Activated T-helper 9 cell treated with anti-CD3 and anti-CD28 coated beads, Interleukin-2, amount 50 U/mL, for 16 hours (primary cell): ENCODE measurements at places on chromosomes 13 and 19.

DNA sequence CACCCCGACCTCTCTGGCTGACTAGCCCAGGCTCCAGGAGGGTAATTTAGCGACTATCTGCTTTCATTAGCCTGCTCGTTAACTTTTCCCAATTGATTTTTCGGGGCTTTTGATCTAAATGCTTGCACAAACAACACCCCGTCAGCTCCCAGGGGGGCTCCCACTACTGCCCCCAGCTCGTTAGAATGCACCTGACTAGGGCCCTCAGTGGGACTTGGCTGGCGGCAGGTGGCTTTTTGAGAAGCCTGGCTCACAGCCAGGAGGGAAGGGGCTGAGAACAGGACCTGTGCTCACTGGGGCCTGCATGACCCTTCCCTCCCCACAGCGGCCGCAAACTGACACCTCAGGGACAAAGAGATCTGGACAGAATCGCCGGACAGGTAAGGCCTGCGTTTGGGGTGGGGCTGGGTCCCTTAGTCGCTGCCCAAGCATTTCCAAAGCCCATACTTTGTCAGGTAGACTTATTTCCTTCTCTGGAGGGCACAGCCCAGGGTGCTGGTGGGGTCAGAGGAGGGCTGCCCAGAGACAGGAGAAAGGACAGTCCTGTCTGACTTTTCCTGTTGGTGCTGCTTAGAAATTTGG, 7.6 kb upstream of the CD79A start:
- DNase-seq: no peak

DNA sequence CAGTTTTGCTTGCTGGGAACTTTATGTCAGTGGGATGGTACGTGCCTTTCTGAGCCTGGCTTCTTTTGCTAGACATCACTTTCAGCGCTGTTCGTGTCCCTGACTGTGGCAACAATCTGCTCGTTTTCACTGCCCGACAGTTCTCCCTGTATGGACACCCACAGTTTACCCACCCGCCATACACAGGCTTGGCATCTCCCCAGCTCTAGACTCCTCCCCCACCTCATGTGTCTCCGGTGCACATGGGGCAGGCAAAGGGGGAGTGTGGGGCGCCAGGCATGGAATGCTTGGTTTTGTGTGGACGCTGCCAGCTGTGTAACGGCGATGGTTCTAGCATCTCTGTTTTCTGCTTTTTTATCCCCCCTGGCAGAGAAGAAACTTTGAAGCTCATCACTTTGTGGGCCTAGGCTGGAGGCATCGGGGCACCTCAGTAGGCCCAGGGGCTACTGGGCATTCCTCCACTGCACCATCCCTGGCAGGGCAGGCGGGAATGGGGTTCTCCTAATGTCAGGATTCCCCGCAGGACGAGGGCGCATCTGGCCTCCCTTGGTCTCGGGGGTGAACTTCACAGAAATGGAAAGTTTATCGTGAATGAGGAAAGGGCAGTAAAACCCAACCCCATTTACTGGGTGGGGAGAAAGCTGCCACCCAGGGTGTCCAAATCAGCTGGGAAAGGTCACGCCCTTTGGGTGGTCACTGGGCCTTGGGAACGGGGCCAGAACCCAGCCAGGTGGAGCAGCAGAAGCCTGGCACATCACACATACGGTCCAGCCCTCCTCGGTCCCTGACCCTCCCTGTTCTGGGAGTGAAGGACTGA, 60.8 kb downstream of the CEBPG start:
- no peak for DNase-seq

DNA sequence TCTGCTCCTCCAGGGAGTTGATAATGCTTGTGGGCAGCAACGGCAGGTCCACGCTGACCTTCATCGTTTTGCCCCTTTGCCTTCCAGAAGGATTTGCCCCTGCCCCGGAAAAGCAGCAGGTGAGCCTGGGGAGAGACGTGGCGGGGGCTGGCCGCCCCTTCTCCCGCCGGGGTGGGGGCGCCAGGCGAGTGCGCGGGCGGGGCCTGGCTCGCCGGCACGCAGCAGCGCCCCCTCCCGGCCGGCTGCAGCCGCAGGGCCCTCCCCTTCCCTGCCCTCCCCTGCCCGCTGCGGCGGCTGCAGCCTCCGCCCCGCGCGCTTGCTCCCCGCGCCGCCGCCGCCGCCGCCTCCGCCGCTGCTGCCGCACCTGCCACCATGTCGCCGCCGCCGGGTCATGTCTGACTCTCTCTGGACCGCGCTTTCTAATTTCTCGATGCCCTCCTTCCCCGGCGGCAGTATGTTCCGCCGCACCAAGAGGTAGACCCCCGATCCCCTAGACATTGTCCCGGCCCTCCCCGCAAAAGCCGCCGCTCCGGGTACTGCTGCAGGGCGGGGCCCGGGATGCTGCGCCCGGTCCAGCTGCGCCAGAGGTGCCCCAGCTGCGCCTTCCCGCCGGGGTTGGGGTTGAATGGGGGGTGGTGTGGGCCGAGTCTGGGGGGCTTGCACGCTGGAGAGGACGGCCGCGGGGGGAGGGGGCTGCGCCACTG, at the start of gene MAST1:
TSS of gene MAST1 (plus strand) at position 334 of the 704 bp plus-strand sequence. CDS start at position 392, 58 bp downstream.
- DNase-seq: no peak

DNA sequence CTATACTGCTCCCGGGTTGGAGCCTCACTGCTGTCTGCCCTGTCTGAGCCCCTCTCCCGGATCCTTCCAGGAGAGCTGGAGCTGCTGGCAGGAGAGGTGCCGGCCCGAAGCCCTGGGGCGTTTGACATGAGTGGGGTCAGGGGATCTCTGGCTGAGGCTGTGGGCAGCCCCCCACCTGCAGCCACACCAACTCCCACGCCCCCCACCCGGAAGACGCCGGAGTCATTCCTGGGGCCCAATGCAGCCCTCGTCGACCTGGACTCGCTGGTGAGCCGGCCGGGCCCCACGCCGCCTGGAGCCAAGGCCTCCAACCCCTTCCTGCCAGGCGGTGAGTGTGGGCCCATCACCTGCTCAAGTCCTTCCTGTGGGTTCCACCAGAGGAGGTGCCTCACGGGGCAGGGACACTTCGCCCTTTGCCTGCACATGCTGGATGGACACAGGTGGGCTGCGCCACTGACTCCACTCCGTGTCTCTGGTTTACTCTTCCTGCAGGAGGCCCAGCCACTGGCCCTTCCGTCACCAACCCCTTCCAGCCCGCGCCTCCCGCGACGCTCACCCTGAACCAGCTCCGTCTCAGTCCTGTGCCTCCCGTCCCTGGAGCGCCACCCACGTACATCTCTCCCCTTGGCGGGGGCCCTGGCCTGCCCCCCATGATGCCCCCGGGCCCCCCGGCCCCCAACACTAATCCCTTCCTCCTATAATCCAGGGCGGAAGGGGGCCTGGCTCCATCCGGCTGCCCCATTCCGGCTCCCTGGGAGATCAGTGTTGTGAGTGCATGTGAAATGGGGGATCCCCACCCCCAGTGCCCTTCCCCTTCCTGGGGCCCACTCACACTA, 19.8 kb downstream of the EPN1 start:
- no peak for DNase-seq

DNA sequence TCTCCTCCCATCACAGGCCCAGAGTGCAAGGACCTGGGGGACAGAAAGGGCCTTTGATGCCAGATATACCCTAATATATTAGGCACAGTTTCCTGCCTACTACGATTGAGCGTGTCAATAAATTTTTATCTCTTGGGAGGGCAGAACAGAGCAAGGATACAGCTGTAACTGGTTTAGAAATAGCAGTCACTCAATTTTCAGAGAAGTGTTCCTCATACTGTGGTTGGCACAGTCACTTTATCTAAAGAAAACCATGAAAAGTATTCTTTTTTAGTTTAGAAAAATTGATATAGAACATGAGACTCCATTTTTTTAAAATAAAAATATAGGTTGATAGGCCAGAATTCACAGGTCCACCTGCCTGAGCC, 460 bp upstream of the ZNF155 start:
- DNase-seq: no peak

GRCh38 chr13:38905861-38906260, 84.8 kb downstream of the STOML3 start:
- DNase-seq: no peak

DNA sequence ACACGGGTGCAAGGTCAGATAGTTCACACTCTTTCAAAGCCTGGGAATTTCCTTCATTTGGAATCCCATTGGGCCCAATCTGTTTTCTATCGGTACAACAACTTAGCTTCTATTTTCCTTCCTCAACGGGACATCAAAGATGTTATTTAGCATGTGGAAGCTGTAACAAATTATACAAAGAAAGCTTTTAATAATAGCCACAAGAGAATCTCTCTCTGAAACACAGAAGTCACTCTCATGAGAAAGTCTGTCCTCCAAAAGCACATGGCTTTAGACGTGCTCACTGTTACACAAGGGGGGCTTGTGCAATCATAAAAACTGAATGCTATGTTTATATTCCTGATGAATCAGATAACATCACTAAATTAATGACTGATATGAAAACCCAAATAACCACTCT, 28.9 kb upstream of the CYSLTR2 start:
- no peak for DNase-seq

- no peak for DNase-seq
Measured at GRCh38 chr19:595326-596262, 5.9 kb downstream of the HCN2 start.

DNA sequence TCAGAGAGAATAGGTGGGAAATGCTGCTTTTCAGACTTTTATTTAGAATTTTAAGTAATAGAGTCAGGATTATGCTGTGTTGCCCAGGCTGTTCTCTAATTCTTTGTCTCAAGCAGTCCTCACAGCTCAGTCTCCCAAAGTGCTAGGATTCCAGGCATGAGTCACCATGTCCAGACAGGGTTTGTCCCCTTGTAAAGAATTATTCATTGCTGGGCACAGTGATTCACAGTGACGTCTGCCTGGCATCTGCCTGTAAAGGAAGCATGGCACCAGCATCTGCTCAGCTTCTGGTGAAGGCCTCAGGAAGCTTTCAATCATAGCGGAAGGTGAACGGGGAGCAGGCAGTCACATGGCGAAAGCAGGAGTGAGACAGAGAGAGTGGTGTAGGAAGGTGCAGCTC, 17.7 kb downstream of the ZNF763 start:
- no peak for DNase-seq

GRCh38 chr13:31179754-31180153, 18.1 kb upstream of the HSPH1 start:
- DNase-seq: no peak

GRCh38 chr13:113967206-113967720, 6.6 kb downstream of the C13orf46 start:
- DNase-seq: no peak

GRCh38 chr19:57813919-57814504, 701 bp downstream of the ZNF552 start:
- no peak for DNase-seq

GRCh38 chr19:57850553-57851017, 926 bp downstream of the ZNF587 start:
- no peak for DNase-seq

- no peak for DNase-seq
Measured at GRCh38 chr13:30154531-30154930, 152.8 kb downstream of the KATNAL1 start.

DNA sequence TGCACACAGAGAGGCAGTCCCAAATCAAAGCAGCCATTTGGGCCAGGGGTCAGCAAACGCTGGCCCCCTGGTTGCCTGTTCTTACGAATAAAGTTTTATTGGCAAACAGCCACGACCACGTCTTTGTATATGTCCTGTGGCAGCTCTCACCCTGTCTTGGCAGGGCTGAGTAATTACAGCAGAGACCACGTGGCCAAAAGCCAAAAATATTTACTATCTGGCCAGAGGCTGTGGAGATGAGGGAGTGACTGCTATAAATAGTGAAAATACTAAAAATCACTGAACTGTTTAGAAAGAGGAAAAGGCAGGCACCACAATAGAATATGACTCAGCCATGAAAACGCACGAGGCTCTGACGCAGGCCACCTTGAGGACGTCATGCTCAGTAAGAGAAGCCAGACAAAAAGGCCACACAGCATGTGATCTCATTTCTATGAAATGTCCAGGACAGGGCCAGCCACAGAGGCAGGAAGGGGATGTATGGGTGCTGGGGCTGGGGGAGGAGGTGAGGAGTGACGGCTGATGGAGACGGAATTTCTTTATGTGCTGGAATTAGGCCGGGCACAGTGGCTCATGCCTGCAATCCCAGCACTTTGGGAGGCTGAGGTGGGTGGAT, 29.4 kb downstream of the SMIM24 start:
- no peak for DNase-seq

DNA sequence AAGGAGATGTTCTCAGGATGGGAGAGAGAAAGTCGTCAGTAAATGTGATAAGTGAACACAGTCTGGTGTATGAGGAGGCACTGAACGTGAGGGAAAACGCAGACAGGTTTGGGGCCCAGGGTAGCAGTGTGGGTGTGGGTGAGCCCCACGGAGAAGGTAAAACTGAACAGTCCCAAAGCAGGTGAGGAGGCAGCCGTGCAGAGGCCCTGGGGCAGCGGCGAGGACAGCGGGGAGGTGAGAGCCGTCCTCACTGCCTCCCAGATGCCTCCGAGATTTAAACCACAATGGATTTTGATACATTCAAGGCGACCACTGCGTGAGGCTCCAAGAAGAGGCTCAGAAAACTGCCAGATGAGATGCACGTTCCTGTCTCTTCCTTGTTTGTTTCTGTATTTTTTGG, 14.5 kb upstream of the SHC2 start:
- no peak for DNase-seq

DNA sequence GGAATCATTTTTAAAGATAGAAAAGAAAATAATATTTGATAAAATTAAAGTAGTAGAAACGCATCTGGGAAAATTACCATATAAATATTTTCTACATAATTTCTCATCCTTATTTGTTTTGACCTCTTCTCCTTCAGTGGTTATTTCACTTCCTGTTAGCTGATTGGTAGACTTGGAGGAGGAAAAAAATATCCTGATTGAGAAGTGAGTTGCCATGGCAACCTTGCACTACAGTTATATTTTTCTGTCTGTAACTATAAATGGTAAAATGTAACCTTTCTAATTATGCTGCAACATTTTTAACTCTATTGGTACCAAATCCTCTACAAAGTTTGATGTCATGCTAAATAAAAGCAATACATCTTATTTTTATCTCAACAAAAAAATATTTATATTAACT, 45.2 kb downstream of the SCEL start:
- DNase-seq: no peak

- DNase-seq: no peak
Measured at GRCh38 chr13:105878119-105878700, 657.3 kb downstream of the EFNB2 start.

- DNase-seq: no peak
Measured at GRCh38 chr13:35387682-35388250, 88.7 kb downstream of the MAB21L1 start.

DNA sequence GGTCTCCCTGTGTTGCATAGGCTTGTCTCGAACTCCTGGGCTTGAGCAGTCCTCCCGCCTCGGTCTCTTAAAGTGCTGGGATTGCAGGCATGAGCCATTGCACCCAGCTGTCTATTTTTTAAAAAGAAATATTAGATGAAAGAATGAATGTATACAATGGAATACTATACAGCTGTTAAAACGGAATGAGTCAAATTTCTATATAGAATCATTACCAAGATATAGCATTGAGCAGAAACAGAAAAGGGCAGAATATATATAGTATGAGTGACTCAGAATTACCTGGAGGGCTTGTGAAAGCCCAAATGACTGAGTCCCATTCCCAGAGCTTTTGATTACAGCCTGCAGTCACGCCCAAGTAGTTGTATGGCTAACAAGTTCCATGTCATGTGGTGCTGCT, 4.4 kb downstream of the DACT3 start:
- DNase-seq: no peak

- DNase-seq: no peak
Measured at GRCh38 chr13:100608906-100609305, 20.3 kb upstream of the GGACT start.

- no peak for DNase-seq
Measured at GRCh38 chr13:26377038-26377437, 123.1 kb downstream of the CDK8 start.
